ENCODE measurements at places on chromosomes 4 and X. TPM values are rescaled to one million over a fixed set of nuclear protein-coding genes. Genes with fewer than 3 reads are reported as not detected.

DNA sequence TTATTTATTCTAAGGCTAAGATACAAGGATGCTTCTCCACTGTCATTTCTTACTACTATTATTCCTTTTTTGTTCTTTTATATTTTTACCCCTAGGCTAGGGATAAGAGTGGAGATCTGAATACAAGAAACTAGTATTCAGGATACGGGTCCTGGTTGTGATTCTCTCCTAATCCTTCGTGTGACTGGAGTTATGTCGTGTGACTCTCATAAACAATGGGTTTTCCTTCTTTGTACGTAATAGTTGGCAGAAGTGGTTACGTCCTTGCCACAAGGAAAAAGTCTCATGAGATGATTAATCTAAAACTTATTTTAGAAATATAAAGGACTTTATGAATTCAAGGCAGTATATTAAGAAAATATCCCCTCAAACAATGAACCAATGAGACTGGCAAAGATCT lies 497.2 kb upstream of the FAM241A start:
- DNase-seq = peak; percentile 96

DNA sequence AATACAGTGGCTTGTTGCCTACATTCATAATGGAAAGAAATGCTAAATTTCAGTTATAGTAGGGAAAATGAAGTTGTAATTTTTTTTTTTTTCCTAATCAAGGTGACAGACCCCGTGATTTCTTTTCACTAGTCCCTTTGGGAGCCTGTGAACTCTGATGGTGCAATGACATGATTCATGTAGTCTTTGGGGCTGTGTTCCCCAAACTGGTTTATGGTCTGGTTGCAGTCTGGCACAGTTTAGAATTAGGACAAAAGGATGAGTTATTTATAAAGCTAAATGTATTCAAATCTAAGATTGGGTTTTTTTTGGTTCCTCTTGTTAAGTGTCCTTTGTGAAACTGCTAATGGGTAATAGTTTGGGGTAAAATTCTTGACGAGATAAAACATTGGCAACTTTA lies 66.0 kb downstream of the REPS2 start:
- DNase-seq = no peak

DNA sequence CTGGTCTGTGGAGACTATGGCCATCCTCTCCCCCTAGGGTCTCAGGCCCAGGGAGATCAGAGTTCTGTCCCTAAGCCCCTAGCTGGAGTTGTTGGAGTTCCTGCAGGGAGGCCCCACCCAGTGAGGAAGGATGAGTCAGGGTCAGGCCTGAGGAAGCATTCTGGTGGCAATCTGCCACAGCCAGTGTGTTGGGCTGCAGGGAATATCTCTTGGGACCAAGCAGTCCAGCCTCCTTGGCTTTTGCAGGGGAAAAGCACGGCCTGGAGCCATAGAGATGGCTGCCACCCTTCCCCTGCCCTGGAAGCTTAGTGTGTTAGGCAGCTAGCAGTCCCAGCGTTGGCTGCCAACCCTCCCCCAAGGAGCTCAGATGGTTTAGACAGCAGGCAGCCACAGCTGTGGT lies 202.4 kb downstream of the RTL9 start:
- DNase-seq = peak; percentile 1

The BTK gene
- total RNA-seq = 1.3 TPM

DNA sequence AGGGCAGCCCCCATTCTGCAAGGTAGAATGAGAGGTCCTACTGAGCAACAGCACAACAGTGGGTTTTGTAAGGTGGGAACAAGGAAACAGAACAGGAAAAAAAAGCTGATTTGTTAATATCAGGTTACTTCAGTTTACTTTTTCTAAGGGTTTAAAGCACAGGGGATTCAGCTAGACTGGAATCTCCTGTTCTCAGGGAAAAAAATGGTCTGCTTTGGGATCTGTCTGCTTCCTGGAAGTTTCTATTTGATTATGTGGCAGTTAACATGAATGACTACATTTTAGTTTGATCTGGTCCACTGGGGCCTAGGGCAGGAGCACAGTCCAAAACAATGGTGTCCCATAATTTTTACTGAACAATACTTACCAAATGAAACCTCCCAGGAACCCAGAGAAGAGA lies 104.6 kb downstream of the FBXW7 start:
- DNase-seq = no peak

DNA sequence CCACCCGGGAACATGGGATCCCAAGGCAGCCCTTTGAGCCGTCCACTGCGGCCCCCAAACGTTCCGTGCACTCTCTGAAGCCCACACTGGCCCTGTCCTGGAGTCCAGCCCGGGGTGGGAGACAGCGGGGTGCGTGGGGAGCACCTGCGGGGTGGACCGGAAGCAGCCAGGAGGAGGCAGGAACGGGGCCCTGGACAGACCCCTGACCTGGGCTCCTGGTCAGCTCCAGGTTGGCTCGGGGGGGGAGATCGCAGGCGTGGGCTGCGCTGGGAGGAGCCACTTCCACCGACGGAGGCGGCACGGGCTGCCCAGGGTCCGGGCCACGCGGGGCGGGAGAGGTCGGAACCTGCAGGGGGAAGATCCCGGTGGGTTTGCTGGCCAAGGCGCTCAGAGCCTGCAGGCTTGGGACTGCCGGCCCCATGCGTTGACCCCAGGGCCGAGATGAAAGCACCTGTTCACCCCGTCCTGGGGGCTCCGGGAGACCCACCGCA lies 5.7 kb upstream of the PLCXD1 start:
- no peak for DNase-seq

- DNase-seq = no peak
Measured at GRCh38 chrX:50913520-50913919, 3.0 kb downstream of the BMP15 start.

The RPS6KA6 gene
- 1.6 TPM for total RNA-seq

DNA sequence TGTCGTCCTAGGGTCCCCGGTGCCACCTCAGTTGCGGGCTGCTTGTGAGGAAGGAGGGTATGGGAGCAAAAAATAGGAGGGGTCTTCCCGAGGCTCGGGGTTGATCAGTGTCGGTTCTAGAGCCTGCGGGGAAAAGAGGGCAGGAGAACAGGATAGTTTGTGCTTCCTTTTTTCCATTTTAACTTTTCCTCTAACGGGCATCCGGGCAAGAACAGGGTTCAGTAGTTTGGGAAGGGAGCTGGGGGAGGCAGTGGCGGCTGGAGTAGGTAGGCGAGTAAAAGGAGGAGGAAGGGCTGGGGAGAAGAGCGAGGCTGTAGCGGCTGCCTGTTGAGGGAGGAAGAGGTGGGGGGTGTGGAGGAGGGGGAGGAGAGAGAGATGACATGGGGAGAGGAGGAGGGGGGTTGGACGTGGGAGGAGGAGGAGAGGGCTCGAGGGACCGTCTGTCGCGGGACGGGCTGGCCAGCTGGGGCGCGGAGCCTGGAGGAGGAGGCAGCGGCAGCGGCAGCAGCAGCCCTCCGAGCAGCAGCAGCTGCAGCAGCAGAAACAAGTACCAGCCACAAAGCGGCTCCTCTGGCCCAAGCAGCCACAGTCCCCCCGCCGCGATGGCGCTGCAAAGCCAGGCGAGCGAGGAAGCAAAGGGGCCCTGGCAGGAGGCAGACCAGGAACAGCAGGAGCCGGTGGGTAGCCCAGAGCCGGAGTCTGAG lies at the start of gene SLC16A2:
Gene SLC16A2 (plus strand): TSS at position 458 of the 704 bp plus-strand sequence. CDS start 145 bp downstream, at position 603.
- peak; percentile 9 for DNase-seq

The SULT1E1 gene
- not detected for total RNA-seq

The AR gene
- total RNA-seq = 0.67 TPM

- peak; percentile 51 for DNase-seq
Measured at GRCh38 chrX:64093761-64094160, 111.7 kb downstream of the AMER1 start.

DNA sequence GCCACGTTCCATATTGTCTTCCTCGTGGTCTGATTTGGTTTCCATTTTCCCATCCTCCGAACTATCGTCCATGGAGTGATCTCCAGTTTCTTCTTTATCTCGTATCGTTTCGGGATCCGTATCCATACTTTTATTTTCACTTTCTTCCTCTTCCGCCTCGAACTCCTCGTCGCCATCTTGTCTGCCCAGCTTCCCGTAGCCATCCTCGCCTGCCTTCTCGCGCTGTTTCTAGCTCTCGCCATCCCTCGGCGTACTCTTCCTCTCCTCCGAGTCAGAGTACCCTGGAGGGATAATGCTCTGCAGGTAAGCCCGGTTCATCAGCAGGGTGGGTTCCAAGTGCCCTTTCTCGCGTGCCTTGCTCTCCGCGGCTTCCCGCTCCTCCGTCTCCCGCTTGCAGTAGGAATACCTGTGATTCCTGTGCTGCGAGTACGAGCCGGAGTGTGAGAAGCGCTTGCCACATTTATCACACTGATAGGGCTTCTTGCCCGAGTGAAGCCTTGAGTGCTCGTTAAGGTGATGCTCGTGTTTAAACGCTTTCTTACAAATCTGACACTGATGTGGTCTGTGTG lies 134.5 kb upstream of the TAPT1 start:
- DNase-seq = peak; percentile 55
